Right atrium auricular region (tissue), 2 donors: ENCODE measurements at places on chromosomes 1 and 21. TPM values are rescaled to one million over a fixed set of nuclear protein-coding genes. Genes with fewer than 3 reads are reported as not detected.

The F3 gene
- 25.6 TPM for total RNA-seq

The CRABP2 gene
- total RNA-seq, result 2.5 TPM

GRCh38 chr1:182835806-182836205 lies 3.3 kb upstream of the DHX9 start:
- DNase-seq, result no peak

DNA sequence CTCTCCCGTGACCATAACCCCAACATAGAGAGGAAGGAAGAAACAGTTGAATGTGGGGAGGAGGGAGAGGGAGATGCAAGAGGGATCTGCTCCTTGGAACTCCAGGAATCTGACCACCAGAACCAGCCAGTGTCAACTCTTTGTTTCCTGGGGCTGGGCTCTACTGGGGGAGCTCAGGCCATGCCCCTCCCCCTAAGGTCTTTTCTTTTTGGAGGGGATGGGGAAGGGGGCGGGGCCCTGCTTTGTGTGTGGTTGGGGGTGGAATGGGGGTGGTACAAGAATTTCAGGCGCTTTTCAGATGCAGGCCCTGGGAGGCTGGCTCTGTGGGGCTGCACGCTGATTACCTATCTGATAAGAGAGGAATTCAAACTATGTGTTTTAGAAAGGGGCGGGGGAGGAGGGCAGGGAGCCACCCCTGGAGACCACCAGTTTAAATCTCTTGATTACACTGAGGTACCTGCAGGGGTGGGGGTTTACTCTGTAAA lies 8.3 kb downstream of the LIN28A start:
- DNase-seq, result no peak

GRCh38 chr1:169585181-169585580 lies 1.1 kb downstream of the F5 start:
- no peak for DNase-seq

DNA sequence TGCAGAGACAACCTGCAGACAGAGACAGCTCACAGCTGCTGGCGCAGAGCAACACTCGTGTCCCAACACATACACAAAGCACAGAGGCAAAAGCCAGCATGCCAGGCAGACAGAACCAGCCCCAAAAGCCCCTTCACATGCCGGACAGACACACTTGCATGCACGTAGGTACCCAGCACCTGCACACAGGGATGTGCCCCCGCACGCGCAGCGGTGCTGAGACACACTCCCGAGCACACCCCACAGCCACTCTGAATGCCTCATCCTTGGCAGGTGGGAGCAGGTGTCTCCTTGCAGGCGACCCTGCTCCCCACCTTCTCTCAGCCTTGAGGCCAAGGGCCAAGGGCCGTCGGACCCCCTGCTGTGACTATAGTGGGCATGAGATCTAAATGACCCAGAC lies 41.2 kb upstream of the ZC3H12A start:
- DNase-seq, result no peak

- DNase-seq, result no peak
Observed at GRCh38 chr21:42607102-42607501, 46.3 kb upstream of the PDE9A start.

DNA sequence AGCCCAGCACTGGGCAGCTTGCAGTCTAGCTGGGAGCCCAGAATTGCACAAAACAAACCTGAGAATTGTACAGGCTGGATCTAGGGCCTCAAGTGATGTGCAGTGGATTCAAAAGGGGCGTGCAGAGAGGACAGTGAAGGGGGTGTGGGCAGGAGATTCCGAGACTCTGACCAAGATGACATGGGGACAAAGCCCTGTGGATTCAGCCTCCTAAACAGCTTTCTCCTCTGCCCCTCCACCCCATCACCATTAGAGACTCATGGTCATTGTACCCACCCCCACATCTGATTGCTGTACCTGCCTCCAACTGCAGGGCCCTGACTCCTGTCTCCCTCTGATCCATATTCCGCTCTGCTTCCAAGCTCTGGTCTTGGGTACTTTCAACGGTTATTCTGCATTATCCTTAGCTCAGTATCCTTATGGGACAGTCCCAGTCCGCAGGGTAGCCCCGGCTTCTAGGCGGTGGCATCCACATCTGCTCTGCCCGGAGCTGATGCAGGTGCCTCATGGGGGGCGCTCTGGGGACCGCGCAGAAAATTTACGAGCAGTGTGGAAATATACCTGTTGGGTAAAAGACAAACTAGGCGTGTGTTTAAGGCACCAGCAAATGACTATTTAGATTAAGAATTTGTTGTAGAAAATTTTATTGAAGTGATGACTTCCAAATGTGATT lies 1.7 kb upstream of the BMP8A start:
- DNase-seq, result no peak

- DNase-seq, result no peak
Observed at GRCh38 chr21:21632926-21633325, 634.7 kb downstream of the NCAM2 start.

DNA sequence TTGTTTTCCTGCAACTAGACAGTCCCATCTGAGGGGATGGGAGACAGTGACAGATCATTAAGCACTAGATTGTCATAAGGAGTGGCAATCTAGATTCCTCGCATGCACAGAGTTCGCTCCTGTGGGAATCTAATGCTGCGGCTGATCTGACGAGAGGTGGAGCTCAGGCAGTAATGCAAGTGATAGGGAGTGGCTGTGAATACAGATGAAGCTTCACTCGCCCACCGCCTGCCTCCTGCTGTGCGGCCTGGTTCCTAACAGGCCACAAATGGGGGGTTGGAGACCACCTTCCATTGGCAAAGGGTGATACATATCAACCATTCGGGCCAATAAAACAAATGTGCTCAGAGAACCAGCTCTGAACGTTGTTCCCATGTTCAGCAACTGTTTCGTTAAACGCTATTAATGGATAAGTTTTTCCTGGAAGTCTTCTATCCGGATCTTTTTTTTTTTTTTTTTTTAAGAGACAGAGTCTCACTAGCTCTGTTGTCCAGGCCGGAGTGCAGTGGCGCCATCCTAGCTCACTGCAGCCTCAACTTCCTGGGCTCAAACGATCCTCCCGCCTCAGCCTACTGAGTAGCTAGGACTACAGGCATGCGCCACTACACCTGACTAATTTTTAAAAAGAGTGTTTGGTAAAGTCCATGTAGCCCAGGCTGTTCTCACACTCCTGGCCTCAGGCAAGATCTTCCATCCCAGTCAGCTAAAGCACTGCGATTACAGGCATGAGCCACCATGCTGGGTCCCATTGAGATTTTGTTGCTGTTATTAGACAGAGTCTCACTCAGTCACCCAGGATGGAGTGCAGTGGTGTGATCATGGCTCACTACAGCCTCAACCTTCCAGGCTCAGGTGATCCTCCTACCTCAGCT lies 8.7 kb upstream of the RSRP1 start:
- no peak for DNase-seq
